Caki2 (cell line): ENCODE measurements at places on chromosomes 3 and 15.

DNA sequence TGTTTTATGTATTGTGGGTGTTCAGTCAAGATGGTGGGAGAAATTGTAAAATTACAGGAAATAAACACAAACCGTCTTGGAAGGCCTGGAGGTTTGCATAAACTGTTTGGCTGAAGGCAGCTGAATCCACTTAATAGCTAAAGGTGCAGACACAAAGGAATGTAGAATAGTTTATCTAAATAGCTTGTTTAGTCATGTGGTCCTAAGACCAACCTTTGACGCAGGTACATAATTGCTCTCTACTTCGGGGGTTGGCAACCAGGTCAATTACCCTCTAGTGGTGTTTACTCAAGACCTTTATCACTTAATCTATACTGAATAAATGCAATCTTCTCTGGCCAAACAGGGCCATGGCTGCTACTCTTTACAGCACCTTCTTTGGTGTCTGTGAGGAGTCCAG, 502.8 kb downstream of the IGSF11 start:
- no peak for DNase-seq

DNA sequence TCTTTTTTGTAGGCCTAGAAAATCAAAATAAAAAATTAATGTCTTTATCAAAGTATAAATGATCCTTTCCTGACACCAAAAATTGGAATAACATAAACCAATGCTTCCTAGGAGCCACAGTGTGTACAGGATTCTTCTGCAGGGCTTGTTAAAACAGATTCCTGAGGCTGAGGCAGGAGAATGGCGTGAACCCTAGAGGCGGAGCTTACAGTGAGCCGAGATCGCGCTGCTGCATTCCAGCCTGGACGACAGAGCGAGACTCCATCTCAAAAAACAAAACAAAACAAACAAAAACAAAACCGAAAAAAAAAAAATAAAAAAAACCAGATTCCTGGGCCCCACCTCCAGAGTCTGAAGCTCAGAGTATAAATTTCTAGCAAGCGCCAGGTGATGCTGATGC, 78.0 kb downstream of the PEX5L start:
- DNase-seq, result no peak

DNA sequence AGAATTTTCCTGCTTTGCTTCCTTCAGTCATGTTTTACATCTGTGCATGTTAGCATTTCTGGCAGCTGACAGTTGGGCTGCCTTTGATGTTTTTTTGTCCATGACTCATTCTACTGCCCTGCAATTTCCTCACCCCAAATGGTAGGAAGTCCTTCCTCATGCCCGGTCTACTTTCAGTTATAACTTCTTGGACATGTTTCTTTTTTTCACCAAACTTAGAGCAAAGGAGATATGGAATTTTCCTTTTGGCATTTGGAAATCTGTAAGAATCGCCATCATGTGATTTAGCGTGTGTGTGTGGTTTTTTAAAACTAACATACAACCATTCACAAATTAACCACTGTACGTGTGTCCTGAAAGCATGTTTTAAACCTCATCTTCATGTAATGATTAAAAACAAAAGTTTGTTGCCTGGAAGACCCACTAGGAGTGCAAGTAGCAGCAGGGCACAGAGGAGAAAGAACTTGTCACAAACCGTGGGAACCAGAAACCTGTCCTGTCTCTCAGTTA, 430.7 kb upstream of the CFAP20DC start:
- no peak for DNase-seq

DNA sequence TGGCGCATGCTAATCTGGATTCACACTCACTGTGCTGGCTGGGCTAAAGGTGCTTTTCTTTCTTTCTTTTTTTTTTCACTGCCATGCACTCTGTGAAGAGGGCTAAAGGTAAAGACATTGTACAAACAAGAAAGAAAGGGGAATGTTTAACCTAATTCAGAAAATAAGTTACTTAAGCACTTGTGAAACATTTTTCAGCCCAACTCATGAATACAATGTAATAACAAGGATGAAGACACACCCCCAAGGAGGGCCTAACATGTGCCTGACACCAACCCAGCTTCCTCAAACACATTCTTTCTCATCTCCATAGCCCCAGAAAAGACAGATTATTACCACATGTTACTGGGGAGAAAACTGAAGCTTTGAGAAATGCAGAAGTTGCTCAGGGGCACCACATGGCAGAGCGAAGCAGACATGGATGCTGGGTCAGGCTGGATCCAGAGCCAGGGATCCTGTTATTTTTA, 5.7 kb downstream of the STIMATE start:
- no peak for DNase-seq

DNA sequence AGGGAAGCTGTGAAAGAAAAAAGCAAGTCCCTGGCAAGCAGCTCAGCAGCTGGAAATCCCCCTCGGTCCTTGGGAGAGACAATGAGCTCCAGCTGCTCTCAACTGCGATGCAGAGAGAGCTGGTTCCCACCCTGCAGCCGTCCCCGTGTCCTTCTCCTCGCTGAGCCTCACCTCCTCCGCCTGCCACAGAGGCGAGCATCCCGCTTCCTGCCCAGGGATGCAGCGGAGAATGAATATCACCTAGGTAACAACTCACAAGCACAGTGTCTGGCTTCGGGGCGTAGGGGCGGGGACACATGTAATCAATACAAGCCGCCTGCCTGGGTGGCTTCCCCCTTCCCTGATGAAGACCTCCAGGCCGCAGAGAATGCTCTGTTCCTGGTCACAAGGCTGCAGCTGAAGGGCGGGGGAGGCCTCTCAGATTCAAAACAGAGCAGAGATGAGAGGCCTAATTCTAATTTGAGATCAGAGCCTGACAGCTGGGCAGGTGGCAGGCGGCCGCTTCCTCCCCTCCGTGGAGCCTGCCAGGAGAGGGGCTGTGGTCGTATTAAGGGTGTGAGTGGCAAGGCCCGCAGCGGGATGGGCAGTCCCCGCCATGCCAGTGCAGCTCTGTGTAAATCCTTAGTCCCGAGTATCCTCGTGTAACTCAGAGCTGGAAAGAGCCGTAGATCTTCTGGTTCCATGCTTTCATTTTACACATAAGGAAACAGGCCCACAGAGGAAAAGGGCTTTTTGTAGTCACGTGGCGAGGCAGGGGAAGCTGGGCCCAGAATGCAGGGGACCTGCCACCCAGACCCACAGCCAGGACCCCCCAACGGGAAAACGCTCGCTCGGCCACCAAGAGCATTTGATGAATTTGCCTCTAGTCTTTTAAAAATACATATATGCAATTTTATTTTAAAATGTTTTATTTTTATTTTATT, 24.3 kb downstream of the ZDHHC19 start:
- DNase-seq, result no peak

GRCh38 chr3:140770977-140771667, 93.3 kb downstream of the TRIM42 start:
- DNase-seq, result no peak

GRCh38 chr15:66580643-66581042, 14.8 kb upstream of the LCTL start:
- DNase-seq, result no peak

DNA sequence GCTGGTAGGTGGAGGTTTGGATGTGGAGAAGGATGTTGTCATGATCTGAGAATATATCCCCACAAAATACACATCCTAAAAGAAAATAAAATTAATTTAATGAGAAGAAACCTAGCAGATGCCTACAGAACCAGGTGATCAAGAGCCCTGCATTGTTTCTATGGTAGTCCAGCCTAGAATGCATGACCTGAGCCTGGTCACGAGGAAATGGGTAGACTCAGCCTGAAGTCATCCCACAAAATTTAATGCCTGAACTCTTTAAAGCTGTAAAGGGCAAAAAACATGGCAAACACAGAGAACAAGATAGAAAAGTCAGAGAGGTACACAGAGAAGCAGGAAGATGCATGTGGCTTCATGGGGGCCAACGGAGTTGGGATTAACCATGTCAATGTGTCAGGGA, 36.0 kb downstream of the LDHAL6B start:
- no peak for DNase-seq

DNA sequence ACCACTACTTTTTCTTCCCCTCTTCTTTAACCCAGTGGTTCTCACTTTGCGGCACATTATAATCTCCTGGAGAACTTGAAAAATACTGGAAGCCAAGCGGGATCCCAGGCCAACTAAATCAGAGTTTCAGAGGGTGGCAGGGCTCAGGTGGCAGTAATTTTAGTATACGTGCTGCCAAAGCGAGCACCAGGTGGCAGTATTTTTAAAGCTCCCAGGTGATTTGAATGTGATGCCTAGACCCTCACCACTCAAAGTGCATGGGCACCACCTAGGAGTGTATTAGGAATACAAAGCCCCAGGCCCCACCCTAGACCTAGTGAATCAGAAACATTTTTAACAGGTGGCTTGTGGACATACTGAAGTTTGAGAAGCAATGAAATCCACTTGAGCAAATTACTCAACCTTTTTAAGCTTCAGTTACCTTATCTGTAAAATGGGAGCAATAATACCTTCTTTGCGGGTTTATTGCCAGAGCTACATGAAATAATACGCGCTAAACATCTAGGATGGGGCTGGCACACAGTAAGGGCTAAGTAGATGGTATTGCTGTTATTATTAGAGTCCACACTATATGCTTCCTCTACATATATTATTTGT, 8.3 kb downstream of the B3GALNT1 start:
- DNase-seq, result peak; percentile 15

DNA sequence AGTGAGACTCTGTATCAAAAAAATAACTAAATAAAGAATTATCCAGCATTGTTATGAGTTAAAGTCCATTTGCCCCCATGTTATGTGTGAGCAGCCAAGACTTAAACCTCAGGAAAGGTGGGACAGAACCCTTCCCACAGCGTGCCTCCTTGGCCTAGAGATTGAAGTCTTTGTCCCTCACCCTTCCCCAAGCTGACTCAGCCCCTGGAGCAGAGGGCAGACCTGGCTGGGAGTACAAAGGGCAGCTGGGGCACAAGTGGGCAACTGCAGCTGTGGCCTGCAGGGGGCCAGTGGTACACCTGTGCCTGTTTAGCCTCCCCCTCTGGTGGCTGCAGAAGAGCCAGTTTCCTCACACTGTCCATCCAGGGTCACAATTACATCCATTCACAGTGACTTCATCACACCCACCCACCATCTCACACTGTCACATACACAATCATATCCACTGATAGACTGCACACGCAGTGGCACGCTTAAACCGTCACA, 940 bp upstream of the ACY1 start:
- DNase-seq, result peak; percentile 80

- DNase-seq, result no peak
Observed at GRCh38 chr3:144033863-144034262, 62.2 kb downstream of the DIPK2A start.

DNA sequence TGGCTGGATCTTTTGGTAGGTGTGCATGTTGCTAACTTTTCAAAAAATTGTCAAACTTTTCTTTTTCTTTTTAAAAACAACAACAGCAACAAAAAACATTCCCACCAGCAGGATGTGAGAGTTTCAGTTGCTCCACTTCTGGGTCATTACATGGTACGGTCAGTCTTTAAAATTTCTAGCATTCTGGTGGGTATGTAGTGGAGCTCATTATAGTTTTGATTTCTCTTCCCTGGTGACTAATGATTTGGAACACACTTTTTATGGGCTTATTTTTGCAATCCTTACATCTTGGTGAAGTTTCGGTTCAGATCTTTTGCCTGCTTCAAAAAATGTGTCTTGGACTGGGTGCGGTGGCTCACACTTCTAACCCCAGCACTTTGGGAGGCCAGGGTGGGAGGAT, 19.3 kb downstream of the ATP1B3 start:
- DNase-seq, result no peak

GRCh38 chr15:61681038-61681418, 379.2 kb downstream of the VPS13C start:
- DNase-seq, result no peak

- DNase-seq, result no peak
Observed at GRCh38 chr3:126959136-126959920, 23.6 kb upstream of the PLXNA1 start.

DNA sequence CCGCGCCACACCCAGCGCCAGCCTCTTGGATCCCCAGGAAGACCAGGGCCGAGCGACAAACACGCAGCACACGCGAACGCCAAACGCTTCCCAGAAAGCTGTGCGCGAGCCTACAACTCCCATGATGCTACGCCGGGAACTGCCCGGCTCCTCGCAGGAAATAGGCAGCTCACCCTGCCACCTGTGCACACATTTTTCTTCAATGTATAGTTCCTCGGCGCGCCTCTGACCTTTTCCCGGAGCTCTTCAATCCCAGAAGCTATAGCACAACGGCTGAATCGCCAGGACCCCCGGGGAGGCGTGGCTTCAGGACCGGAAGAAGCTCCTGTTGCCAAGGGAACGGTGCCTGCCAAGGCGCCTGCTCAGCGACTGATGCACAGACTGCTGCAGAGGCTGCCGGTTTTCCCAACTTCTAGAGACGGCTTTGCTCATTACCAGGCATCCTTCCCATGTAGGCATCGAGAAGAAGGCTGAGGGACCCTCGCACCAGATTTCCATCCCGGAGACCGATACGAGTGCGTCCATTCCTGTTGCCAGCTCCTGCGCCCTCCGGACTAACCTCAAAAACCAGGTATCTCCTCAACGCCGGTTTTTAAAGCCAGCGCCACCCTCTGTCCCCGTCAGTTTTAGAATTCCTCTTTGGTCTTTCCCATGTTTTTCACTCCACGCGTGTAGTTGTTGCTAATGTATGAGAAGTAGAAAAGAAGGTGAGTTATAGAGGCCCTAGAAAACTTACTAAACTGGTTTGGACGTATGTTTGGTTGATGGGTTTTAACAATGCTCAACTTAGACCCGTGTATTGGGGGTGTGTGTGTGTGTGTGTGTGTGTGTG, at the start of gene ARL6:
TSS of gene ARL6 (plus strand) at position 352 of the 832 bp plus-strand sequence. CDS start 3,350 bp downstream, outside the sequence.
- DNase-seq, result peak; percentile 90

DNA sequence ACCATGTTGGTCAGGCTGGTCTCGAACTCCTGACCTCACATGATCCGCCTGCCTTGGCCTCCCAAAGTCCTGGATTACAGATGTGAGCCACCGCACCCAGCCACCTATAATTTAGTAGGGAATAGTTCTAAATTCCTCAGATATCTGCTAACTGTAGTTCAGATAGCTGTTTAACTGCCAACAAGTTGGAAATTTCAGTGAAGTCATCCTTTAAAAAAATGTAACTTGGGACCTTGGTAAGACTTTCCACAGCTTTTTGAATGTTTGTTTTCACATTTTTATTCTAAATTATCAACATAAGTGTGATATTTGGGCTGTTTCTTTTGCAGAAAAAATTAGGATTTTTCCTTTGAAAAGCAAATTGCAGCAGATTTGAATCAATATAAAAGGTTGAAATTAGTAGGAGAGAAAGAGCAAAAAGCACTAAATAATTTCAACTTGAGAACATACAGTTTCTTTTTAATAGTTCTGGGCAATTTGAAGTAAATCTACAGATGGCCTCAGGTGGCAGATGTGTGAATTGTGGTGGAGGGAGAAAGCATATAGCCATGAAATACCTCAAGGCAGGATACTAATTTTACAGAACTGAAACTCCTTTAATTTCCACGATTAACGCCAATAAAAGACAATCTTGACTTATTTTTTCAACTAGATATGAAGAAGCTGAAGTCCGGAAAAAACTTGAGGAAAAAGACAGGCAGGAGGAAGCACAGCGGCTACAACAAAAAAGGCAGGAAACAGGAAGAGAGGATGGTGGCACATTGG, 34.3 kb downstream of the USP8 start:
- DNase-seq, result no peak

DNA sequence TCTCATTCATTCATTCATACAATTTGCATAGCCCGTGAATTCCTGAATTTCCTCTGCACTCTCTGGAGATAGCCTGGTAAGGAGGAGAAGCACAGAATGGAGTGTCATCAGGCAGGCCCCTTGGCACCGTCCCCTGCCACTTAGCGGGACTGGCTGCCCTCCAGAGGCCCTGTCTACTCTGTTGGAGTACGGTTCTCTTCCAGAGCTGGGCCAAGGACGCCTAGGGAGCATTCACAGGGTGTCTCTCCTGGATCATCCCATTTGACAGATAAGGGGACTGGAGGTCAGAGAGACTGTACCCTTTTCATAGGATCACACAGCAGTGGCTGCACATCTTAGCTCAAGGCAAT, 48.0 kb downstream of the PTH1R start:
- no peak for DNase-seq
